ENCODE measurements at places on chromosomes 16 and 17. TPM values are rescaled to one million over a fixed set of nuclear protein-coding genes. Genes with fewer than 3 reads are reported as not detected.

DNA sequence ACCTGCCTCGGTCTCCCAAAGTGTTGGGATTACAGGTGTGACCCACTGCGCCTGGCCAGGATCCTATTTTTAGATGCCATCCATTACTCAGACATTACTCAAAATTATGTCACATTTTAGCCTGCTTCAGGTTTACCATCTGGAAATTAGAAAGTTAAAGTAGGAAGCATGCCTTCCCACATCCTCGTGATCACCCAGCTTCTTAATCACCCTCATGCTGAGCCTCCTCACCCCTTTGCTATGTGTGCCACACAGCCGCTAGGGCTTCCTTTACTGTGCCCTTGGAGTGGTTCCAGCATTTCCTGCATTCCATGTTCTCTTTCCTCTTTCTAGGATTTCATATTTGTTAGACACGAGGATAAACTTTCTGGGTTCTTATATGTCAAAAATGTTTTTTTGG, 9.3 kb downstream of the ADORA2B start:
- H3K4me1 ChIP-seq, result peaks cover 6% of the 10 kb centered on the region
- H3K27ac ChIP-seq, result no peak overlapping the region
- no peak overlapping the region for H3K4me3 ChIP-seq
- H3K27me3 ChIP-seq, result no peaks in the 10 kb centered on the region
- DNase-seq, result no peak
- no peaks in the 10 kb centered on the region for H3K36me3 ChIP-seq

EZH1 gene
- 17.9 TPM for total RNA-seq

GRCh38 chr17:65190467-65191097, 53.4 kb downstream of the RGS9 start:
- peaks cover 9% of the 10 kb centered on the region for H3K4me1 ChIP-seq
- DNase-seq, result no peak
- no peak overlapping the region for H3K4me3 ChIP-seq
- no peak overlapping the region for H3K27ac ChIP-seq
- no peaks in the 10 kb centered on the region for H3K36me3 ChIP-seq
- no peaks in the 10 kb centered on the region for H3K27me3 ChIP-seq

RND2 gene
- 50.7 TPM for total RNA-seq

NGFR gene
- total RNA-seq, result 9.6 TPM

CA4 gene
- total RNA-seq, result 1.7 TPM

Measured in H9 (cell line).